Breast epithelium (tissue), 4 donors: ENCODE measurements at places on chromosomes 3 and 15. TPM values are rescaled to one million over a fixed set of nuclear protein-coding genes. Genes with fewer than 3 reads are reported as not detected.

DNA sequence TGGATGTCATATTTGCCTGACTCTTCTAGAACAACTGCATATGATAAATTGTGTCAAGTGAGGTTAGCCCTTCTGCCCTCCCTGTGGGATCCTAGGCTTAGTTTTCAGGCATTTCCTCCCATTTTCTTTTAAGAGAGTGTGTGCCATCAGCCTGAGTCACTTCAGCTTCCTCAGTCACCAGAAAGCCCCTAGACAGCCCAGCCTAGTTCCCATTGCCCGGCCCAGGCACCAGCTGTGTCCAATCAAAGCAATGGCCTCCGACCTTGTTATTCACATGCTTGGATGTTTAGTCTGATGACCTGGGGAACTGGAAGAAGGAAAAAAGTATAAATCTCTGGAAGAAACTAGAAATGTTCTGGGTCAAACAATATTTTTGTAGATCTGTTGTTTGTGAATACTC lies 221.9 kb upstream of the LRIG1 start:
- H3K4me3 ChIP-seq, result no peak overlapping the region
- peaks cover 4% of the 10 kb centered on the region for H3K4me1 ChIP-seq

DNA sequence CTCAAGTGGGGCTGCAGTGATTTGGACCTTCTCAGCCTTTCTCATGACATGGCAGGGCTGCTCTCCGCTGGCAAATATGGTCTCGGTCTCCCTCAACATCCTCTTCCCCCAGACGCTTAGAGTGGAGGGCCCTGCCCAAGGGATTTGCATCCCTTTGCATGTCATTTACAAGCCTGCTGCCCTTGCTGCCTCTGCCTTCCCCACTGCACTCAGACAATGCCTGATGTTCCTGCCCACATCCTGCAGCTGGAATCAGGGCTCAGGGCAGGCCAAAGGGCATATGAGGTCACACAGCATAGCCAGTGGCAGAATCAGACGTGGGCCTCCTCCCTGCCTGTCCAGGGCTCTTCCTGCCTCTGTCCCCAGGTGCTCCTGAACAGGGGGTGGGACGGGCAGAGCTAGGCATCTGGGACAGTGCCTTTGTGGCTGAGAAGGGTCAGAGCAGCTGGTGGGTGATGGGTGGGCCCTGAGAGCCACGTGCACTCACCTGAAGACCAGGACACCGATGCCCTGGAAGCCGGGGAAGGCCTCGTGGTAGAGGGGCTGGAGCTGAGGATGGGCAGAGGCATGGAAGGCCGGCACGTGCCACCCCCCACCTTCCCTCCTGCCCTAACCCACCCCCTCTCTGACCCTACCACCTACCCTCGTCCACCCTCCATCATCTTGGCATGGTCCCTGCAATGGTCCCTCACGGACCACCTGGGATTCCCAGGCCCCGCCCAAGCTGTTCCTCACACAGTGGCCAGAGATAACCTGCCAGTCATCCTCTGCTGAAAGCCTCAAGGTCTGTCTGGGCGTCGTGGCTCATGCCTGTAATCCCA lies 27.4 kb upstream of the GOLGA6C start:
- H3K27ac ChIP-seq, result no peak overlapping the region
- no peaks in the 10 kb centered on the region for H3K4me1 ChIP-seq
- DNase-seq, result no peak
- H3K27me3 ChIP-seq, result peaks cover 19% of the 10 kb centered on the region
- no peak overlapping the region for H3K4me3 ChIP-seq
- H3K36me3 ChIP-seq, result no peaks in the 10 kb centered on the region

DNA sequence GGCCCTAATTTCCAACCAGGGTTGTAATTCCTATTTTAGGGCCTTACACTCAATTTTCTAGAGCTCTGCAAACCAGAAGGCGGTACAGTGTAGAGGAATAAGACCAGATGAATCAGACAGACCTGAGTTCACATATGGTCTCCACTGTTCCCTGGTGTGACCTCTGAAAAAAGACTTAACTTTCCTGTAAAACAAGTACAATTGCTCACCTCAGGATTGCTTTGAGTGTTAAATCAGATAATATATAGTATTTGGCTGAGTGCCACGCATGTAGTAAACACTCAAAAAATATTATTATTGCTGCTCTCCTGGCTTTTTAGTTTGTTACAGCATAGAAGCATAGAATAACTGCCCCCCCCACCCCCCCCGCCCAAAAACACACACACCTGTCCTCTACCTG lies 51.0 kb upstream of the STT3B start:
- no peak for DNase-seq
- no peaks in the 10 kb centered on the region for H3K4me1 ChIP-seq
- H3K36me3 ChIP-seq, result no peaks in the 10 kb centered on the region
- H3K27me3 ChIP-seq, result no peaks in the 10 kb centered on the region
- H3K4me3 ChIP-seq, result no peak overlapping the region

GPR62 gene
- 0.16 TPM for total RNA-seq

GRCh38 chr15:33454346-33454745 lies 143.6 kb downstream of the RYR3 start:
- DNase-seq, result no peak
- H3K27me3 ChIP-seq, result no peaks in the 10 kb centered on the region
- no peaks in the 10 kb centered on the region for H3K4me1 ChIP-seq
- no peak overlapping the region for H3K4me3 ChIP-seq

ARL14 gene
- total RNA-seq, result not detected

HHLA2 gene
- total RNA-seq, result 1.6 TPM

CDCP1 gene
- total RNA-seq, result 8.5 TPM

CIB2 gene
- 2.9 TPM for total RNA-seq

EOMES gene
- 0.48 TPM for total RNA-seq

DNA sequence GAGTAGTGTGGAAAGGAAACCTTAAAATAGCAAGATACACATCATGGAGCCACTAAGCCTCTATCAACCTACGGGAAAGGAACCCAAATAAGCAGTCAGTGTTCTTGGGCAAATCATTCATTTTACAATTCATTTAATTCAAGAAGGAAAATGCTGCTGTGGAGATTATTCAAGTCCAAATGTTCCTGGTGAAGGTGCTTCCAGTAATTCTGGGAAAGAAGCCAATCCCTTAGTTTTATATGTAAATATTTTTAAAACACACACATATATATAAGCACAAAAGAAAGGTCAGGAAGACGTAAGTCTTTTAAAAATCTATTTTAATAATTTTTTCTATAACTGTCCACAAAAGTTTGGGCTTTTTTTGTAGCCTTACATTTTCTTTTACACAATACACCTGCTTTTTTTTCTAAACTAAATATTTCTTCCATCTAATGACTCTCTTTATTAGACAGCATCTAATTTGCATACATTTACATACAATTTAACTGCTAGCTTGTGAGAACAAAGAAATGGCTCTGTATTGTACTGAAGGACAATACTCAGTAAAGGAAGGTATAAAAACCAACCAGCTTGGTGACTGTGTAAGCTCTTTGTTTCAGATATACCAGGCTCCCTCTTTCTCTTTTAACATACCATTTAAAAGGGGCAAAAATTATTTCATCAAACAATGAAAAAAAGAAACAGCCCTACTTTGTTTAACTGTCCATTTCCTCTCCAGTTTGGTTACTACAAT lies 269.5 kb downstream of the ZBTB20 start:
- no peak for DNase-seq
- H3K4me1 ChIP-seq, result peaks cover 15% of the 10 kb centered on the region
- no peak overlapping the region for H3K4me3 ChIP-seq
- H3K36me3 ChIP-seq, result no peaks in the 10 kb centered on the region

DNA sequence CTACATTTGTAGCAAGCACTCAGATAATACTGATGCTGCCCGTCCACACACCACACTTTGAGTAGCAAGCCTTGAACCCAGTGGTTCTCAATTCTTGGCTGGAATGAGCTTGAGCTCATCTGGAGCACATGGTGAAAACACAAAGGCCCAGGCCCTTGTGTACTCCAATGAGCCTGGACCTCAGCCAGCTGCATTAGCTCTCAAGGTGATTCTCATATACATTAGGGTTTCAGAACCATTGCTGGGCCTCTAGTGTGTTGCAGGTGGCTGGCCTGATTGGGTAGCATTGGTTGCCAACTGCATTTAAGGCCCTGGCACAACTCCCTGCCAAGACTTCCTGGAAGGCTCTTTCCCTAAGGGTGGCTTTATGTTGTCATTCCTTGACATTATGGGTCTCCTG lies 23.4 kb upstream of the ZFAND6 start:
- no peaks in the 10 kb centered on the region for H3K4me1 ChIP-seq
- H3K4me3 ChIP-seq, result no peak overlapping the region
- H3K27me3 ChIP-seq, result no peaks in the 10 kb centered on the region
- no peaks in the 10 kb centered on the region for H3K36me3 ChIP-seq
- H3K27ac ChIP-seq, result no peak overlapping the region
- DNase-seq, result no peak

DNA sequence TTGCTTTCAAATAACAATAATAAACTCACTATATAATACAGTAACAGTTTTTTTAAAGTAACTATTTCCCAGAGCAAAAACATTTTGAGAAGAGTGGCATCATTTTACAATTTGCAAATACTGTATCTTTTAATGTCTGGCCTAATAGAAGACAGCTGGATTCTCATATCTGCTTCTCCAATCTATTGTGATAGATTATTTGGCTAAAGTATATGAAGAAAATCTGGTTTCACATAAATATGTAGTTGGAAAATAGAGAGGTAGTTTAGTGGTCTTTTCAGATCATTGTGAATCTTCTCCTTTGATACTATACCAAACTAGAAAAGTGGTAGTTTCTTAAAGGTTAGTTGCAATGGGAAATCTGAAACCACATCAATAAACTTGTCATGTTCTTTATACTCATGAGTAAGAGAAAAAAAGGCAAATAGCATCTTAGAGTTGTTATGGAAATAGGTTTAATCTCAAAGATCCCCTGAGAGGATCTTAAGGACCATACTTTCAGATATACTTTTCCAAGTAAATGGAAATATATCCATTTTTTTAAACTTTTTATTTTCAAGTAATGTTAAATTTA lies 124.8 kb upstream of the NR2E3 start:
- DNase-seq, result no peak
- H3K36me3 ChIP-seq, result no peaks in the 10 kb centered on the region
- no peak overlapping the region for H3K27ac ChIP-seq
- H3K4me1 ChIP-seq, result no peaks in the 10 kb centered on the region

CPN2 gene
- not detected for total RNA-seq

DNA sequence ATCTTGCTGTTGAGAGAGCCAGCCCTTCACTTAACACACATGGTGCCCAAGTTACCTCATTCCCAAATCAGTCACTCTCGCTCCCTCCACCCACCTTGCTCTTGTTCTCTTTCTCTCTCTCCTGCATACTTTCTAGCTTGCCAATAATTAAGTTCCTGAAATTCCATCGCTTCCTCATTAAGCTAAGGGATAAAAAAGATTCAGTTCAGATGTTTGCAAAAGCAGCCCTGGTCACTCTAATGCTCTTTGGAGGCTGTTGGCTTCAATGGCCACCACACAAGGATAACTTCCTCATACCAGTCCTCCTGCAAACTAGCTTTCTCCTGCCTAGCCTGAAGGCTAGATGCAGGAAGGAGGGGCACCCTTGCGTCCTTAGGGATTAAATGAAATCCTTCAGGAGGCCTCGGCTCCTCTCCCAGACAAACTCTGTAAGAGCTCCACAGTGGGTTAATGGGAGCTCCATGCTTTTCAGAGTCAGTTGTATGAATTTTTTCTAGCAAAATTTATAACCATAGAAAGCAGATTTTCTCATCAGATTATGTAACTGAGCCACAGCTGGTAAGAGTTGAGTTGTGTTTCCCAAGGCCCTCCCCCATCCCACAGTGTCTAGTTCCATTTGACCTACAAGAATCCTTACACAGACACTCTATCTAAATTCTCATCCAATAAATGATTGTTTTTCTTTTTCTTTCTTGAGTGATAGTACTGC lies 176.6 kb upstream of the TRIM42 start:
- no peak overlapping the region for H3K4me3 ChIP-seq
- no peak for DNase-seq
- no peaks in the 10 kb centered on the region for H3K36me3 ChIP-seq
- H3K4me1 ChIP-seq, result no peaks in the 10 kb centered on the region

DNA sequence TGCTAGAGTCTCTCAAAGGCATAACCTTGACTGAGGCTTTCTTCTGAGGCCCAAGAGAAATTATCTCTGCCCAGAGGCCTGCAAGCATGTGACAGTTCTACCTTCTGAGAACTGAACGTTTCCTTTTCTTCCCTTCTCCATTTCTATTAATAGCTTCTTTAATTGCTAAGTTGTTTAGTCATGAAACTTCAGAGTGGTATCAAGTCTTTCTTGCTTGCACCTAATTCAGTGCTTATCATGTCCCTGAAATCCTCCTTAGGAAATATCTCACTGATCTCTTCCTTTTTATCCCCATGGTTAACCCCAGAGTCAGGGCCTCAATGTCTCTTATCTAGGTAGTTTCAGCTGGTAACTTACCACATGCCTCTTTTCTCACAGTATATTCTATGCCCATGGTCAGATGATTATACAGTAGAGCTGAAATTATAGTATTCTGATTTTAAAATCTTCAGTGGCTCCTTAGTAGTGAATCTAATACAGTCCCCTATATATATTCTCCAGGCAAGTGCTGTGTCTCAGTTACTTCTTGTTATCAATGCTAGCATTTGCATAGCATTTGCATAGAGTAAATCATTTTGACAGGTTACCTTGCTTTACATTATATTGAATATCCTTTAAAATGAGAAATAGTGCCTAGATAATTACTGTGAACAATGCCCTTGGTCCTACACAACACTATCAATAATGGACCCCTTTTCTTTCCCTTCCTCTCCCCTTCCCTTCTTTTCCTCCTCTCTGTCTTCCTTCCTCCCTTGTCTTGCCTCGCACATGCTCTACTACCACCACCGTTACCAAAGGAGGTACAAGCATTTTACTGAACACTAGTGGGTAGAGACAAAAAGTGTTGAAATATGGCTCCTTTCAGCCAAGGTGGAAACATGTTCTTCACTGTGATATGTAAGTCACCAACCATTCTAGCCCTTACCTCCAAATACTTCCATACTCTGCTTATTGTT lies 33.0 kb downstream of the KBTBD8 start:
- H3K27me3 ChIP-seq, result no peaks in the 10 kb centered on the region
- no peak overlapping the region for H3K27ac ChIP-seq

DNA sequence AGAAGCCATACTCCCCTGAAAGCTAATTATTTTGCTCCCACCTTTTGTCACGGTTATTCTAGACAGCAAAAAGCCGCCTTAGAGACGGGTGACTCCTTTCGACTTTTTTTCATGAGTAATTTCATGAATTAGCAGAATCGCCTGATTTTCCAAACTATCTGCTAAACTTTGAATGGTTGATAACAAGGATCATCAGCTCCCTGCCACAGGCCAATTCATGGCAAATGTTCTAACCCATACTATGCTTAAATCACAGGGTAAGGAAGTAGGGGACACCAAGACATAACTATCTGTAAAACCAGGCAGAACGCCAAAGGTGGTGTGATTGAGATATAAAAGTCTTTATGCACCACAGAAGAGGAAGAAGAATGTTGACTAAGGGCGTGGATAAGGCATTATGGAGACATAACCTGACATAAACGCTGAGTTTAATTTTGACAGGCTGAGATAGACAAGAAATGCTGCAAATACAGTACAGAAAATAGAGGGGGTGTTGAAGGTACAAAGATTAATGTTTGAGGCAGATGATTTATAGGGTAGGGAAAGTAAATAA lies 891 bp upstream of the DMXL2 start:
- H3K4me1 ChIP-seq, result no peaks in the 10 kb centered on the region
- H3K27ac ChIP-seq, result no peak overlapping the region
- DNase-seq, result no peak
- H3K27me3 ChIP-seq, result no peaks in the 10 kb centered on the region

SETD5 gene
- total RNA-seq, result 118 TPM

ZNF662 gene
- 13.8 TPM for total RNA-seq
